ENCODE measurements at places on chromosomes 11 and 22. TPM values are rescaled to one million over a fixed set of nuclear protein-coding genes. Genes with fewer than 3 reads are reported as not detected.

The SHANK3 gene
- total RNA-seq: 27.3 TPM

The APOBEC3C gene
- total RNA-seq: 23.8 TPM

The PRR5 gene
- total RNA-seq: 4.8 TPM

The TSG101 gene
- 67.9 TPM for total RNA-seq

The CCDC134 gene
- 4.7 TPM for total RNA-seq

The IGLL1 gene
- total RNA-seq: not detected

The ME3 gene
- 34.4 TPM for total RNA-seq

The LIF gene
- total RNA-seq: 0.19 TPM

The MYOD1 gene
- total RNA-seq: not detected

The E2F8 gene
- total RNA-seq: 3.7 TPM

The OR51B2 gene
- total RNA-seq: not detected

The ARHGAP8 gene
- 0.30 TPM for total RNA-seq

The FAM180B gene
- not detected for total RNA-seq

The CRYBB3 gene
- not detected for total RNA-seq

The DEUP1 gene
- total RNA-seq: not detected

The C11orf16 gene
- total RNA-seq: not detected

The IGSF9B gene
- 53.6 TPM for total RNA-seq

The MFNG gene
- total RNA-seq: 6.6 TPM

The ACTN3 gene
- total RNA-seq: not detected

The C11orf91 gene
- total RNA-seq: not detected

The USH1C gene
- not detected for total RNA-seq

The TREH gene
- not detected for total RNA-seq

The TRIM49 gene
- not detected for total RNA-seq

The GSC2 gene
- not detected for total RNA-seq

The NXPE2 gene
- not detected for total RNA-seq

The XNDC1N gene
- 2.3 TPM for total RNA-seq

The OR52H1 gene
- not detected for total RNA-seq

The TAF1D gene
- total RNA-seq: 29.8 TPM

The PKDREJ gene
- total RNA-seq: not detected

The GSTT2 gene
- not detected for total RNA-seq

The KCNE3 gene
- 1.3 TPM for total RNA-seq

The GNAZ gene
- 2.2 TPM for total RNA-seq

The OR10S1 gene
- total RNA-seq: not detected

The SLC5A1 gene
- total RNA-seq: 82.1 TPM

The SLC22A25 gene
- total RNA-seq: not detected

The NEAT1 gene
- 284 TPM for total RNA-seq

The GAL gene
- not detected for total RNA-seq

The IRF7 gene
- 14.6 TPM for total RNA-seq

The CHRM1 gene
- total RNA-seq: not detected

The DCHS1 gene
- 7.9 TPM for total RNA-seq

The VPREB1 gene
- not detected for total RNA-seq

The RIBC2 gene
- not detected for total RNA-seq

The CTSC gene
- total RNA-seq: 10.8 TPM

The STIP1 gene
- total RNA-seq: 90.0 TPM

The NCR3LG1 gene
- 1.8 TPM for total RNA-seq

The HBG2 gene
- not detected for total RNA-seq

The HIC2 gene
- 1.8 TPM for total RNA-seq

The EMID1 gene
- total RNA-seq: 1.1 TPM

The APOL1 gene
- 37.4 TPM for total RNA-seq

The ST14 gene
- 0.30 TPM for total RNA-seq

The ANKK1 gene
- total RNA-seq: not detected

The SPDYC gene
- not detected for total RNA-seq

The SAC3D1 gene
- total RNA-seq: 6.1 TPM

The JAML gene
- total RNA-seq: 4.3 TPM

The LSP1 gene
- 21.5 TPM for total RNA-seq

All from heart right ventricle (tissue), 16 donors.